Esophagus mucosa (tissue), 1 donor: ENCODE measurements at places on chromosomes 1 and 21. TPM values are rescaled to one million over a fixed set of nuclear protein-coding genes. Genes with fewer than 3 reads are reported as not detected.

The OR2L3 gene
- total RNA-seq = not detected

The FPGT gene
- total RNA-seq = 15.2 TPM

The OR2T29 gene
- not detected for total RNA-seq

The CLCA1 gene
- 0.08 TPM for total RNA-seq

The ATG4C gene
- total RNA-seq = 4.5 TPM

The VSIG8 gene
- total RNA-seq = 1.2 TPM

The LHX8 gene
- not detected for total RNA-seq

The CA14 gene
- 0.28 TPM for total RNA-seq

The PTGER3 gene
- 0.12 TPM for total RNA-seq

The LINGO4 gene
- not detected for total RNA-seq

The LEFTY1 gene
- not detected for total RNA-seq

The SLFNL1 gene
- 0.08 TPM for total RNA-seq

The LMX1A gene
- total RNA-seq = 0.04 TPM

The MYBPHL gene
- total RNA-seq = 0.76 TPM

The DNMT3L gene
- not detected for total RNA-seq

The IGFN1 gene
- 0.12 TPM for total RNA-seq

The SERINC2 gene
- total RNA-seq = 109 TPM

The GUCA2A gene
- not detected for total RNA-seq

The GNAI3 gene
- 10.5 TPM for total RNA-seq

The GJA9 gene
- 0.44 TPM for total RNA-seq

The CYYR1 gene
- 4.6 TPM for total RNA-seq

The FCGR3A gene
- 1.00 TPM for total RNA-seq

The PRKAA2 gene
- 0.44 TPM for total RNA-seq

The C1orf94 gene
- not detected for total RNA-seq

The SLAMF8 gene
- 0.80 TPM for total RNA-seq

The VAV3 gene
- 50.7 TPM for total RNA-seq

The AIRE gene
- total RNA-seq = not detected

The SSX2IP gene
- total RNA-seq = 11.6 TPM

The LCE3D gene
- total RNA-seq = 7.7 TPM

The TSPAN1 gene
- 4.7 TPM for total RNA-seq
